ENCODE measurements at places on chromosomes 5 and 9.
A peak's percentile ranks its signal among the peaks of the same experiment; 100 is the strongest.

- no peak for DNase-seq
These were observed 72.3 kb downstream of the EHMT1 start for GRCh38 chr9:137690930-137691645.

DNA sequence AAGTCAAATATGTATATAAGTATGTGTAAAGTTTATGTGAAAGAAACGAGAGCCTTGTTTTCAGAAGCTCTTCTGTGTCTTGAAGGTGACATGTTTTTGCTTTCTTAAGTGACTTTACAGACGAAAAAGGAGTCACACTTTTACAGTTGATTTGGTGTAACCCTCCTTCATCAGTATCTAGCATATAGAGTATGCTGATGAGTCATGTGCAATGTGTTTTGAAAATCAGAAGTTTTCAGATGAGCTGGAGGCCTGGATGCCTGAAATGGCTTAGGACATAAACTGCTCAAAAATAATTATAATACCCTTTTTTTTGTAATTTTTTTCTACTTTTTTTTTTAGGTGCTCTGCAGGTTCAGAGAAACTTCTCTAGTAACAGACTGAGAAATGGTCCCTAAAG, 209.5 kb downstream of the CD180 start:
- no peak for DNase-seq

- DNase-seq: no peak
These were observed 585.0 kb upstream of the CDH6 start for GRCh38 chr5:30608501-30608900.

DNA sequence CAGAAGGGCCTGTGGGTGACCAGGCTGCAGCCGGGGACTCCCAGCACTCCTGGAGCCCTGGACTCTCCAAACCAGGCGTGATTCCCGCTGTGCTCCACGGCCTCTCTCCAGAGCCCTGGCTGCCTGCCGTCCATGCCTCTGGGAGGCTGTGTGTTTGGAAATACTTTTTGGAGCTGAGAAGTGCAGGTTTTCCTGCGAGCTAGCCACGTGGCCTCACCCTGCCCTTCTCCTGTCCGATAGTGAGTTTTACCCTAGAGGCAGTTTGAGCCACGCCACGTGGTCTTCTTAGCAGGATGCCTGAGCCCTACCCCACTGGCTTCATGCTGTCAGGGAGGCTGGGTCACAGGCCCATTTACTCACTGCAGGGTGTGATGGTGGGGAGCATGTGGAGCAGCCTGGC, 71.3 kb downstream of the COL5A1 start:
- no peak for DNase-seq

GRCh38 chr5:132396589-132397031, 27.1 kb downstream of the SLC22A5 start:
- DNase-seq: no peak

- DNase-seq: peak; percentile 50
These were observed 637 bp upstream of the ERBIN start for GRCh38 chr5:65925601-65926275.

- DNase-seq: no peak
These were observed 69.8 kb downstream of the ADAMTS2 start for GRCh38 chr5:179275381-179275878.

GRCh38 chr5:27639005-27639612, 600.7 kb upstream of the CDH9 start:
- DNase-seq: no peak

DNA sequence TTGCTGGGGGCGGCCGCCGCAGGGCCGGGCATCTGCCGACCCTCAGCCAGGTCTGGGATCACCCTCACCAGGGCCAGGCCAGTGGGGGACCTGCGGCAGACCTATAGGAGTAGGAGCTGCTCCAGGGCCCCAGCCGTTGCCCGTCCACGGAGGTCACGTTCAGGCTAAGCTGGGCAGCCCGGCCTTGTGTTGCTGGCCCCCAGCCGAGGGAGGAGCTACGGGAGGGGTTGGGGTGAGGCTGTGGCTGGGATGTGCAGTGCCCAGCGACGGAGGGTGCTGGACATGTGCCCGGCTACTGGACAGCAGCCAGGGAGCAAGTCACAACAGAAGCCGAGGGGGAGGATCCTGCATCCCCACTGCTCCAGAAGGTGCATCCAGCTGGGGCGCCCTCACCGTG, 39.6 kb upstream of the SLC6A19 start:
- no peak for DNase-seq

GRCh38 chr9:37984672-37985611, 81.0 kb upstream of the SLC25A51 start:
- no peak for DNase-seq

- no peak for DNase-seq
These were observed 14.4 kb downstream of the FAM169A start for GRCh38 chr5:74851684-74852353.

DNA sequence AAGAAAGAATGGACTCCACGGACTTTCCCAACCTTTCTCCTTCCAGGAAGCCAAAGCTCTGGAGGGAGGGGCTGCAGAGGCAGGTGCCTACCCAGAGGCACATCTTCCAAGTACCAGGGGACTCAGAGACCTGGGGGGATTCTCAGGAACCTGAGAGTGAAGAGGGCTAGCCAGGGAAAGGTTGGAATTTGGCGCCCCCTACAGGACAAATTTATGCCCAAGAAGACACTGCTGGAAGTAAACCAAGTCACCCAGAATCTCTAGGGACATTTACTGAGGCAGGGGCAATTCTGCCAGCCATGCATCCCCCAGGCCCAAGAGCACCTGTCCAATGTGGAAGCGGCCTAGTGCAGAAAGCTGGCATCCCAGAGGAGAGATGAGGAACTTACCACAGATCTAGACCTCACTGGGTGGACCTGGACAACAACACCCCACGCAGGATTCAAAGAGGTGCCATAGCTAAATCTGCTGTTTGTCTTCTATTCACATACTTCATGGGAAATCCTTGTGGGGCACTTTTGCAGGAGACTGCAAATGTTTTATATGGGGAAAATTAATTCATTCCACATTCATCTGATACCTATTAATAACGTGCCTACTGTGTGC, 25.9 kb upstream of the IDNK start:
- DNase-seq: no peak

DNA sequence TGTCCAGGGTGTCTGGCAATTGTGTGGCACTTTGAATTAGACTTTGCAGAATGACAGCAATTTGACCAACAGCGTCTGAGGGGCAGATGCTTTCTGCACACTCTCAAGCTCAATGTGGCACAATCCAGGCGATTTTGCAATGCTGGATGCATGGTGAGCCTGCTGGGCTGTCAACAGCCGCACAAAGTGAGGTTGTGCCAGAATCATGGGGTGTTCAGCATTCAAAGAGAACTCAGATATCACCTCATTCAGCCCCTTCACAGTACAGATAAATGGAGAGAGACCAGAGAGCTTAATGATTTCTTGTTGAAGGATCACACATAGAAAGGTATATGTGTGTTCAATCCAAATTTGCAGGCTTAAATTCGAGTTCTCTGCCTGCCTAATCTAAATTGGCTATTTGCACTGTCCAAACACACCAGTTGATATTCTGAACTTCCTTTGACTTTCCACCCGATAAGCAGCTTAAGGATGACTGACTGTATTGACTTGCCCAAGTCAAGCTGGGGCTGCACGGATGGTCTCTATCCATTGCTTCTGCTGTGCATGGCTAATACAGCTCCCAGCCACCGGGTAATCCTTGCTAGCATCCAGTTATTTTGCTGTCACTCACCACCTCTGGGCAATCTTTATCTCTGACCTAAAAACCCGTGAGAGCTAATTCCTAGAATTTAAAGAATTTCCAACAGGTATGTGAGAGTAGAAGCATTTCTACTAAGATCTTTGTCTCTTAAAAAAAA, 157.9 kb upstream of the TAS2R1 start:
- no peak for DNase-seq

- DNase-seq: no peak
These were observed 1411.8 kb upstream of the ACO1 start for GRCh38 chr9:30972654-30973053.

DNA sequence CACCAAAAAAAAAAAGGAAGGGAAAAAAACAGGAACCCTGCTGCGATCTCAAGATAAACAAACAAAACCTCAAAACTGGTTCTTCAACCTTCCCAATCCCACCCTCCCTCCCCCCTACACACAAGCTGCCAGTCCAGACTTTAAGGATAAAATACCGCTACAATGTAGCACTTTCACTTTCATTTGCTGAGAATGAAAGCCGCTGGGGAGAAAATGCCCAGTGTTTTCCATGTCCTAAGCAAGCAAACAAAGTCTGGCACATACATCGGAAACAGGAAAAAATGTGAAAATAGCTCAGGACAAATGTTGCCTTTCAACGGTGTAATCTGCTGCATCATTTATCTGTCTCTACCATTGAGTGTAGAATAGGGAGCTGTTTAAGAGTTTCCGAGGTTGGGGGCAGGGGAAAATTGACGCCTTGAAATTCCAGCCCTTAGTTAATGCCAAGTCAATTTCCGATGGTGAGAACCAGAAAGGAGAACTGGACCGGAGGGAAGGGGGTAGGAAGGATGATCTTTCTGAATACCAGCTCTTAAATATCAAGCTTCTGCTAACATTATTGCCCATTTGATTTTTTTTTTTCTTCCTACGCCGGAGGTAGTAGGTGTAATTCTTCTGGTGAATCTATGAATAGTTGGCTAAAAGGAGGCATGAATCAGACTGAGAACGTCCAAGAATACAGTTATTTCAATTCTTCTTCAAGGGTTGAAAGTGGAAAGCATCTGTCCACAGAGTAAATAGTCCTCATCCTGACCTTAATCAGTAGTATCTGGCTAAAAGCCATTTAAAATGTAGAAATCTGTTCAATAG, 1.2 kb upstream of the ADAMTS6 start:
- no peak for DNase-seq

DNA sequence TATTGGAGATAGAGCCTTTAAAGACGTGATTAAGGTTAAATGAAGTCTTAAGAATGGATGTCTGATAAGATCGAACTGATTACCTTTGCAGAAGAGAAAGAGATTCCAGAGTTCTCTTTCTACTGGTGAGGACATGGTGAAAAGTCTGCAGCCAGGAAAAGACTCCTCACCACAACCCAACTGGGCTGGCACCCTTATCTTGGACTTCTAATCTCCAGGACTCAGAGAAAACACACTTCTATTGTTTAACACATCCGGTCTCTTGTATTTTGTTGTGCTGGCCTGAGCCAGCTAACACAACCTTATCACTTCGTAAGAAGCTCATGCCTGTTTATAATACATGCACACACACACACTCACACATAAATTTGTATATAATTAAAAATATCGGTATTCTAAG, 489.1 kb downstream of the PRDM9 start:
- no peak for DNase-seq
